Activated CD4-positive, CD25-positive, alpha-beta regulatory T cell treated with anti-CD3 and anti-CD28 coated beads, Interleukin-2, amount 50 U/mL, for 72 hours (primary cell): ENCODE measurements at places on chromosomes 7 and 10.

- no peak for DNase-seq
These were observed 131.5 kb upstream of the C1QL3 start for GRCh38 chr10:16653224-16653623.

DNA sequence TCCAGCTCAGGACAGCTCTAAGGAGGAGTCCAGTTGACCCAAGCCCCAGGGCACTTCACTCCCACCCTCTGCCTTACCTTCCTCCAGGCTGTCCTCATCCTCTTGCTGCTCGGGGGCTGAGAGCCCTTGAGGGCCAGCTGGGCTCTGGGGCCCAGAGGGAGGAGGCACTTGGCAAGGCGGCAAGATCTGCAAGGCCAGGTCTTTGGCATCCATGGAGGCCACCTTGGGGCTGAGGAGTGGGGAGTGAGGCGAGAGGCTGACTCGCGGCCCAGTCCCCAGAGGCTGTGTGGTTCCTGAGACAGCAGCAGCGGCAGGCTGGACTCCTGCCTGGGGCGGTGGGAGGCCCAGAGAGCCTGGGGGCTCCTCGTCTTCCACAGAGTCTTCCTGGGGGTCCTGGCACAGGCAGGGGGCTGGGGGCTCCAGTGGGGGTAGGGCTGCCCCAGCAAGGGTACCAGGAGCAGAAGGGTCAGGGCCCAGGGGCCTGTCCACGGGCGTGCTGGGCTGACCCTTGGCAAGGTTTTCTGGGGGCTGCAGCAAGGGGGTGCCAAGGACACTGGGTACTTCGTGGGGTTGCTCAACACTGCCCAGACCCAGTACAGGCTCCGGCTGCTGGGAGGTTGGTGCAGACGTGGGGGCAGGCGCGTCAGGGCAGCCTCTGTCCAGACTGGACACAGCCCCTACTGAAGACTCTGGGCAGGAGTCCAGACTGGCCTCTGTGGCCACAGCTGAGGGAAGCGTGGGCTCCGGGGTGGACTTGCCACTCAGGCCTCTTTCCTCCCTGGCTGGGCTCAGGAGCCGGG lies 6.5 kb downstream of the NACAD start:
- no peak for DNase-seq

GRCh38 chr10:6499974-6500373 lies 80.1 kb downstream of the PRKCQ start:
- DNase-seq: no peak

DNA sequence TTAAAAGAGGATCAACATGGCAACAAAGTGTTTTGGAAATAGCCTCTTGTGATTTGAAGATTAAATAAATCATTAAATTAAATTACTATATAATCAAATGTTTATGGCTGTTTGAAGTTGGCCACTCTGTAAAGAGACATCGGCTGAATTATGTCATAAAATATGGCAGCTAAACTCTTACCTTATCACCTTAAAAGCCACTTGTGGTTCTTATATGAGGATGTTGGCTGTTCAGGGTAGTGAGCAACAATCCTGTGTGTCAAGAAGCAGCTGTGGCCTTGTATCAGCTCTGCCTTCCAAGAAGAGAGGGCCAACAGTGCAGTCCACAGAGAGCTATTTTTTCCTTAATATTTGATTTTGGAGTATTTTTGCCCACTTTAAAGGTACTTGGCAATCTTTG lies 113.4 kb upstream of the CDK6 start:
- DNase-seq: no peak

GRCh38 chr10:4806534-4806933 lies 19.5 kb upstream of the AKR1E2 start:
- no peak for DNase-seq

DNA sequence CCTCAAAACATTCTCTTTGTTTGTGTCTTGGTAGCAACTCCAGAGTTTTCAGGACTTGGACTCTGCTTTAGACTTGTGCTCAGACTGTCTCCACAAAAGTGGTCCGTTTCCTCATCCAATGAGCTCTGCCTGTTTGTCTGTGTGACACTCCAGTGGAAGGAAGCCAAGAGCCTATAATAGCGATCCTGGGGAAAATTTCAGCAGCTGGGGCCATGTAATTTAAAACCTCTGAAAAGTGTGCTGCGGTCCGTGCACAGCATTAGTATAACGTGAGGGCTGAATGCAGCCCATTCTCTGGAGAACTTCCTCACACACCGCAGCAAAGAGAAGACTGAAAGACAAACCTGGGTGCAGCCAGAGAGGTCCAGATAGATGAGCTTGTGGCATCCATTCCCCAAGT lies at the start of gene LRRC17:
Gene LRRC17 (plus strand): TSS at position 259 of the 400 bp plus-strand sequence. CDS start 20,914 bp downstream, outside the sequence.
- no peak for DNase-seq

DNA sequence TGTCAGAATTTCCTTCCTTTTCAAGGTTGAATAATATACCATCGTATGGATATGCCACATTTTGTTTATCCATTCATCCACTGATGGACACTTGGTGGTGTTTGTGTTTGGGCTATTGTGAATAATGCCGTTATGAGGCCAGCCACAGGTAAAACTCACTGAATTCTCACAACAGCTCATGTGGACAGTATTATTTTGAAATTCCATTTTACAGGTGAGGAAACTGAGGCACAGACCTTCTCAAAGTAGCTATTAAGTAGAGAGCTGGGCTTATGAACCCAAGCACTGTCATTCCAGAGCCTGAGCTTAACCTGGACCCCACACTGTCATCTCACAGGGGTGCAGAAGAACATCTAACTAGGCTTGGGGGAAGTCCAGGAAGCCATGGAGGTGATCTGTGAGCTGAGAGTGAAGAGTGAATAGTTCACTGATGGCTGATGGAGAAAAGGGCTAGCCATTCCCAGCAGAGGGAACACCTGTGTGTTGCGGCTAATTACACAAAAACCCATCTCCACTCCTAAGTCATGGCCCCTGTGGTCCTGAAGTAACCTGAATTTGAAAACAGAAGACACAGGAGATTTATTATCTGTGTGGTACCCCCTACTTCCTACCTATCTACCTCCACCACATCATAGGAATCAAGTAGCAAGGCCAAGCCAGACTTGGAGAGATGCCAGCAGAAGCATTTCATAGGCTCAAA lies 8.7 kb downstream of the INMT start:
- no peak for DNase-seq

DNA sequence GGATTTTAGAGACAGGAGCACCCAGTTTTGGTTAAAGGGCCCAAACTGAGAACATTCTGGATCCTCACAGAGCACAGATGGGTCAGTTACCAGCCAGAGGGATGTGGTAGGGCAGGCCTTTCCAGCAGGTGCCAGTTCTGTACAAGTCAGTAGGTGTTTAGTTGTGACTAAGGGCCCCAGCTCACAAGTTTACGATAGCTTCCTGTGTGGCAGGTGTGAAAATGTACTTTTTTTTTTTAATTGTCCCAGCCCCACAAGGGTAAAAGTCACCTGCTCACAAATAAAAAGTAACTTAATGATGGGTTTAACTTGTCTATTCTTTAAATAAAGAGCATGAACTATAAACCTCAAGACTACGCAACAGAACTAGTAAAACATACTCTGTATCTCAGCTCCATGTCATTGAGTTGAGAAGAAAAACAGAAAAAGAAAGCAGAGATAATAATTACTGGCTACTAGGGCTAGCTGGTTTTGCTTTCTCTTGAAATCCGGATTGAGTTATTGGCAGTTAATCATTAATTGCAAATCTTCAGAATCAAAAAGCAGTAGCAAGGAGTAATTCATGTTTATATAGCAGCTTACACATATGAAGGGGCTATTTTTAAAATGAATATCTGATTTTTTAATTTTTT lies 15.4 kb downstream of the NFE2L3 start:
- DNase-seq: no peak

DNA sequence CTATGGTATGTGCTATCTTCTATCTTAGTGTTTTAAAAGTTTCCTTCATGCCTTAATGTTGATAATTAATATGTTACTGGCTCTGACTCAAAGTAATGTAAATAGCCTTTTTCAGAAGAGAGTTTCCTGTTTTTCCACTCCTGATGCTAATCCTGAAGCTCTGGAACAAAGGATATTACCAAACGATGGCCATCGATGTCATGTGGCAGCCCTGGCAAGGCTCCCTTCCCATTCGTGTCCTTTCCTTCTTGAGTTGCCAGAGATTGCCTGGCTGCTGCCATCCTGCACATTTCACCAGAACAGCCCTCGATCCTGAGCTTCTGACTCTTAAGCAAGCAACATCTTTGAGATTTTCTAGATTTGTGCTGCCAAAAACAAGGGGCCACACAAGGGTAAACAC lies 46.0 kb downstream of the RNF133 start:
- no peak for DNase-seq

DNA sequence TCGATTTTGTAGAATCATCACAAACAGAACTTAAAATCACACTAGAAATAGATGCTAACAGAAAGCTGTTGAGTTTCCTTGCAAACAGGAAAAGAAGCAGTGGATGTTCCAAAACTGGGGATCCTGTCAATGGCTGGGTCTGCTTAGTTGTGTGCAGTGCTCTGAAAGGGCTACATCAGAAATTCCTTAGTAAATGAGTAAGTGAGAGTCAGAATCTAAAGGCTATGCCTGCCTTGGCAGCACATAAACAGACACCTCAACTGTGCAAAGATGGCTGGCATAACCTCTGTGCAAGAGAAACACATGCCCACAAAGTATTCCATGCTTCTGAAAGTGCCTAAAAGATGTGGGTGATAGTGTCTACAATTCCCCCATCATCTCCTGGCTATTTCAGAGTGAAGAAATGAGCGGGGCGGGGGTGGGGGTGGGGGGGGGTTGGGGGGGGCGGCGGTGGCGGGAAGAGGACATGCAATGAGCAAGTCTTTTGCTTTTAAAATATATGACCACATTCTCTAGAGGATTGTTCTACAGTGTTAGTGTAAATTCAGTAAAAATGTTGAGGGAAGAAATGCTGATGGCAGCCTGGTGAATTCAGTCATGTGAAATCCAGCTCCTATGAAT lies 138.1 kb upstream of the LAMB4 start:
- DNase-seq: no peak

DNA sequence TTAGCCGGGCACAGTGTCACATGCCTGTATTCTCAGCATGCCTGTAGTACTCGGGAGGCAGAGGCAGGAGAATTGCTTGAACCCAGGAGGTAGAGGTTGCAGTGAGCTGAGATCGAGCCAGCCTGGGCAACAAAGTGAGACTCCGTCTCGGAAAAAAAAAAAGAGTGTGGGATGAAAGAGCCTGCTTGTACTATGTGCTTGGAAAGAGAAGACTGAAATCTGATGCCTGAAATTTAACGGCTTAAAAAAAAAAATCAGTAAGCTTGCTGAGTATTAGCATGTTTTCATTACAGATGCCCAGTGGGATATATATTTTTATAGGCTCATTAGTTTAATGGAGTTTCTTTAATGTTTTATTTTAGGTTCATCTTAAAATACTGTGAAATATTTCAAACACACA lies 4.2 kb downstream of the NT5C2 start:
- no peak for DNase-seq

- DNase-seq: no peak
These were observed 32.3 kb downstream of the CALD1 start for GRCh38 chr7:134811765-134812164.

DNA sequence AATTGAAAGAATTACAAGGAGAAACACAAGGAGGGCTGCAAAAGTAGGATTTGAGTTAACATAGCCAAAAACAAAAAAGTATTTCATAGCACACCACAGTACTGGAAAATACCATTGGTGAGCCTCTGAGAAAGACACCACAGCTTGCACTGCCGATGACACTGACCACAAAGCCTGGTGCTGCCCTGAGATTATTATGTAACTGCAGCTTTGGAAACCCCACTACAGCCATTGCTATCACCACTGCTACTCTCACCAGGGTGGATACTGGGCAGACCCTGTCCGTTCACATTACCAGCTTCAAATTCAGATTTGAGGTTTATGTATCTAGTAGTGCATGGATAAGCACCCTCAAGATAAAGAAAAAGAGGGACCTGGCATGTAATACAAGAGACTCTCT lies 1246.7 kb upstream of the SORCS1 start:
- no peak for DNase-seq

DNA sequence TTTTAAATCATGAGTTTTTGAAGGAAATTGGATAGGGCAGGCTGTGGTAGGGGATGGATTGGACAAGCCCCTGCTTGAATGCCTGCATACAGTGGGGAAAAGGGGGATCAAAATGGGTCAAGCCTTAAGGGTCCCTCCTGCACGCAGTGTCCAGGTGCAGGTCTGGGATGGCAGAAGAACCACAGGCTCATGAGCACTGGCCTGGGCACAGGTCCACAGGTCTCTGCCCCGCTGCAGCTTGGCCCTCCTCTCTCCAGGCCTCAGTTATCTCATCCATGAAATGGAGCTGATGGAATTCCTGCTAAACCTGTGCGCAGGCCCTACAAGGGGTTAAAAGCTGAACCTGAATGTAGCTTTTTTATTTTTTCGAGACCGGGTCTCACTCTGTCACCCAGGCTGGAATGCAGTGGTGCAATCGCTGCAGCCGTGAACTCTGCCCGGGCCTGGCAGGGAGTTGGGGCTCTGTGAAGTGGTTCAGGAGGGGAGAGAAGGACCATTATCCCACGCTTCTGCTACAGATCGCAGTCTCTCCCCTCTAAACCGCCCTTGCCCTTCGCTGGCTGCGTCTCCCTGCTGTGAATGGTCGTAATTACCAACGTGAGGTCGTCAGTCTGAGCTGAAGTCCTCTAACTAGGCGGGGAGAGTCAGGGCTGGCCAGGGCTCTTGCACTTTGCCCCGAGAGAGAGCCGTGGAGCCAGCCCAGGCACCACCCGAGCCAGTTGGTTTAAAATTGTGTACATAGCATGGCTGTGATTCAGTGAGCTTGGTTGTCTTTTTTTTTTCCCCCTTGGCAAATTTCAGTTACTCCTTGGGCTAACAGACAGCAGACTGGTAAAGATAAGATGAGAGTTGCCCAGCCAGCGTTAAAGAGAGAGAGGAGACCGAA lies 77.5 kb upstream of the GTF2I start:
- no peak for DNase-seq

DNA sequence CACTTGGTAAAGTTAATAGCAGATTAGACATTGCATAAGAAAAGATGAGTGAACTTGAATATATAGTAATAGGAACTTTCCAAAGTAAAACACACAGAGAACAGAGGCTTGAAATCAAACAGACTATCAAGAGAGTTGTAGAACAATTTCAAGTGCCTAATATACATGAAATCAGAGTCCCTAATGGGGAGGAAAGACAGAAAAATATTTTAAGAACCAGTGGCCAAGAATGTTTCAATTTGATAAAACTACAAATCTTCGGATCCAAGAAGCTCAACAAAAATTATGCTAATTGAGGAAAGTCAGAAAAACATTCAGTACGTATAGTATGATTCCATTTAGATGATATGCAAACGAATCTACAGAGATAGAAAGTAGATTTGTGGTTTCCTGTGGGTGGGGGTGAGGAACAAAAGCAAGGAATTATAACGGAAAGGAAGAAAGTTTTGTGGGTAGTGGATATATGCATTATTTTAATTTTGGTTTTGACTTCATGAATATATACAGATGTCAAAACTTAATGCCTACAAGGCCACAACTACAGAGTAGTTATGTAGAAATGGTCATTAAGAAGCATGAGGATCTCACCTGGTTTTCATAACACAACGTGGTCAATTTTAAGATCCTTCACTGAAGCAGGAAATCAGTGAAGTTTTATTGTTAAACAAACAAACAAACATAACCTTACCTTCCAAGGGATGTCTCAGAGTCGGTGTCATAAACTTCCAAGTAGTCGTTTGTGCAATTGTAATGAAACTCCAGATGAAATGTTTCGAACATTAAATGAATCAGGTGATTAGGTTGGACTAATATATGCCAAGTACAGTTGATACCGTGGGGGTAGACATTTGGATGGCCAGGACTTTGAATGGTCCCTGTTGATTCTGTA lies 62.0 kb downstream of the CUBN start:
- DNase-seq: no peak
